MV-4-11 (cell line): ENCODE measurements at places on chromosomes 16 and 17.
A peak's percentile ranks its signal among the peaks of the same experiment; 100 is the strongest.

- DNase-seq = no peak
Observed at GRCh38 chr16:77324729-77325128, 110.1 kb downstream of the ADAMTS18 start.

DNA sequence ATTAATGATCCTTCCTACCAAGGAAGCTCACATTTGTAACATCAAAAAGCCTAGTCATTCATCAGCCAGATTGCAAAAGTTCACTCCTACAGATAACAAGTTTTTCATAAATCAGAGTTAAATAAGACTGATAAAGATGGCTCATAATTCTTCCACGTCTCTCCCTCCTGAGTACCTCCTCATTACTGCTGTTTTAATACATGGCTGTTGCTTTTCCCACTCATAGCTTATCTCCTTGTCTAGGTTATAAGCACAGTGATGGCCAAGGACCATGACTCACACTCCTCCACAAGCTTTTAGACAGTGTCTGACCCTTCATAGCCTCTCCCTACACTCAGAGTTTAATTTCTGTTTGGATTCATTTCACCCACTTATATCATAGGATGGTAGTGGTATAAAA, 100.9 kb upstream of the MON1B start:
- no peak for DNase-seq

DNA sequence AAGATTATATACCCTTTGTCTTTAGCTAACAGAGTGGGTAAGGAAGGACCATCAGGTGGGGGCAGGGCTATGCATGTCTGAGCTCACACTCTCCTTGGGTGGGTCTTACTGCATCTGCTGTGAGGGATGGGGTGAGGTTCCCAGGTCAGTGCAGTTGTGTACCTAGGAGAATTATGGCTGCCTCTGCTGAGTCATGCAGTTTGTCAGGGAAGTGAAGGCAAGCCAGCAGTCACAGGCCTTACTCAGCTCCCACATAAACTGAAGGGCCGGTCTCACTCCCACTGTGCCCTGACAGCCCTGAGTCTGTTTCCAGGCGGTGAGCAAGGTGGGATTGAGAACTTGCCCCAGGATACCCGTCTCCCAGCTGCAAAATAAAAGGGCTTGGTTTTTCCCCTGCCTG, 328.6 kb downstream of the MAP2K6 start:
- DNase-seq = no peak

DNA sequence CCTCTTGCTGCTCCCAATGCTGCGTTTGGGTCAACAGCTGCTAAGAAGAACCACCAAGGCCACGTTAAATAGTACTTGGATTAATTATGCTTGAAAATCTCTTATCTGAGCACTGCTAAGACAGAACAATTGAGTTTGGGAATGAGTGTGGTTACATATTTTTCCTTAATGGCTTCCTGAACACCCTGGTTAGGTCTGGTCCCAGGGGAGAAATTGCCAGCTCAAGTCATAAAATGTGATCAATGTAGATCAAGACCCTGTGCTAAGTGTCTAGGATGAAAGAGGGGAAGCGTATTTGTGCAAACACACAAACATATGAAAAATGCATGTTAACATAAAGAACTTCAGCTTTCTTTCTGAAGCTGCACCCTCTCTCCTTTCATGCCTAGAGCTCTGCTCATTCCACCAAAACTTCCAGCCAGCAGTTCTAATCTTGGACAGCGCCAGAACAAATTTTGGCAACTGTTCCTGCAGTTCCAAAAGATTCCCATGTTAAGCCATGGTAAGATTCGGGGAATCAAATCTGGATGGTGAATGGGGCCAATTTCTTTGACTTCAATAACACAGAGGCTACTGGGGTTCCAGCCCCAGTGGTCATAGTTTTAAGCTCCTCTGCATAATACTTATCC, 72.0 kb downstream of the ZFHX3 start:
- no peak for DNase-seq

- no peak for DNase-seq
Observed at GRCh38 chr16:75644240-75645012, 3.0 kb downstream of the KARS1 start.

DNA sequence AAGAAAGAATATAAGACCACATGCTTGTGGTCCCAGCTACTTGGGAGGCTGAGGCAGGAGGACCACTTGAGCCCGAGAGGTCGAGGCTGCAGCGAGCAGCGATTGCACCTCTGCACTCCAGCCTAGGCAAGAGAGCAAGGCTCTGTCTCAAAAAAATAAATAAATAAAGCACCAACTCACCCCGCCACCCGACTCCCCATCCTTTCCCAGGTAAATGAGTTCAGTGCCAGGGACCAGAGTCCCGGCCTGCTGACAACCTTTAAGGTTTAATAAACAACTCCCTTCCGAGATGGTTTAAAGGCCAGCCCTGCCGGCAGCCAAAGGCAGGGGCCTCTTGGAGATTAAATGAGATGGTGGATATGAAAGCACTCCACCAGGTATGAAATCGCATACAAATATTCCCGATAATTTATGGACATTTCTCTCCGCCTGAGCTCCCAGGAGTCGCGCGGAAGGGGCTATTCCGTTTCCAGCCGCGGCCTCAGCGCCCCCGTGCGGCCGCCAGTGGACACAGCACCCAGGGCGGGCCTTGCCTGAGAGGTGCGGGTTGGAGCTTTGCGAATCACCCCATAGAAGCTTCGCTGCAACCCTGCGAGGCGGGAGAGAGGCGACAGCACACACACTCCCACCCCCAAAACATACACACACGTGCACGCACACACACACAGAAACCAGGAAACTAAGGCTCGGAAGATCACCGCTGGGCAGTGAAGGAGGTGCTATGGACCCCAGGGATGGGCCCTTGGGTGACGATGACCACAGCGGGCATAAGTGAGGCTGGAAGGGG, 4.0 kb upstream of the RPL38 start:
- DNase-seq = peak; percentile 32

- DNase-seq = peak; percentile 71
Observed at GRCh38 chr16:12837291-12837690, 33.6 kb upstream of the CPPED1 start.

DNA sequence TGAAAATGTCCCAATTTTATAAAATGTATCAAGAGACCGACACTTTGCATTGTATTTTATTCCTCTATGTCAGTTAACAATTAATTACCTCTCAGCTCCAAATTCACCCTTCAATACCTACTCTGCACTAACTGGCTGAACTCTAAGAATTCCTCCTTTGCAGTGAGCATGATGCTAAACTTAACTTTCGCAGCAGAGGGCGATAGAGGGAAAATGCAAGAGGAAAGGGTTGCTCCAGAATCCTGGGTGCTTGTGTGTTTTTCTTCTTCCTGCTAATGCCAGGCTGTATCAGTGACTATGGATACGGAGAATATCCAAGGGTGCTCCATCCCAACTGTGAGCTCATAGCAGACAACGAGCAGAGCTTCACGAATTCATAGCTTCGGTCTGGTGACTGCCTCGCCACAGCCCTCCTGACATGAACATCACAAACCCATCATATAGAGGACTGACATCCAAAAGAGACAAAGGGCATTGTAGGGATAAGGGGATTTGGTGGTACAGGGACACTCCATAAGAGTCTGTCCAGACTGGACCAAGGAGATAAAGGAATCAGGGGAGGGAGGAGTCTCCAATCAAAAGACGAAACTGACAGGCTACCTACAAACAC, 172.9 kb downstream of the STX8 start:
- DNase-seq = peak; percentile 27

DNA sequence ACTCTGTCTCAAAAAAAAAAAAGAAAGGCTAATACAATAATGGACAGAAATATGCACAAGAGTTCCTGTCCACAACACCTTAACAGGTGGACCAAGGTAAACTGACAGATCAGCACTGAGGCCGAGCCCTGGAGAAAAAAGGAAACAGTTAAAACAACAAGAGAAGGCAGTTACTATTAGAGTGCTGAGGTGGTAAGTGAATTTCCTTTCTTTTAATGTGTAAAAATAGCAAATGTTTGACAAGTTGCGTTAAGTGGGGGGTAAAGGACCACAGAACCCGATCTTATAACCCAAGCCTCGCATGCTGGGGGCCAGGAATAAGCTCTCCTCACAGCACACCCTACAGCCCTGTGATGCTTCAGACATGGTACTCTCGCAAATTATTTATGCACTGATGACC, 24.8 kb downstream of the TXNDC11 start:
- DNase-seq = no peak

DNA sequence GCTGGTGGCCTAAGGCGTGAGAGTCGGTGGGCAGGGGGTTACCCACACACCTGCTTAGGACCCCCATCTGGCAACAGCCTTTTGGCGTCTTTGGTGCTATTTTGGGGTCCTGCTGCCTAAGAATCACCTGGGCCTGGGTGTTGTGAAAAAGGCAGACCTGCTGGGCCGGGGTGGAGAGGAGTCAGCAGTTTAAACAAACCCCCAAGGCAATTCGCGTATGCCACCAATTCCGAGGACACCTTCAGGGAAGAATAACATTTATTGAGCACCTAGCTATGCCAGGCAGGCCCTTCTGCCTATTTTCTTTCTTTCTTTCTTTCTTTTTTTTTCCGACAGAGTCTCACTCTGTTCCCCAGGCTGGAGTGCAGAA, 53.9 kb upstream of the TOB1 start:
- no peak for DNase-seq

DNA sequence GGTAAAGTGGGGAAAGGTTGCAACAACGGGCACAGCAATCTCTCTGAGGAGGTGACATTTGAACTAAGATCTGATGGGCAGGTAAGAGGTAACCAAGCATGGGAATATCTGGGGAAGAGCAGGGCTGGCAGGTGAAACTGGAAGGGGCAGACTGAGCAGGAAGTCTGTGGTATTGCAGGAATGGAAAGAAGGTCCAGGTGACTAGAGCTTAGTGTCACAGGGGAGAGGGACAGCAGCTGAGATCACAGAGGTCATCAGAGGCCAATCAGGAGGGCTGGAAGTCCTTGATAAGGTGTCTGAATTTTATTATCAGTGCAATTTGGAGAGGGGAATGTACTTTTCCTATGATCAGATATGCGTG, 73.3 kb upstream of the DHX40 start:
- DNase-seq = no peak

- peak; percentile 64 for DNase-seq
Observed at GRCh38 chr17:7856011-7856810, 1.1 kb downstream of the NAA38 start.

DNA sequence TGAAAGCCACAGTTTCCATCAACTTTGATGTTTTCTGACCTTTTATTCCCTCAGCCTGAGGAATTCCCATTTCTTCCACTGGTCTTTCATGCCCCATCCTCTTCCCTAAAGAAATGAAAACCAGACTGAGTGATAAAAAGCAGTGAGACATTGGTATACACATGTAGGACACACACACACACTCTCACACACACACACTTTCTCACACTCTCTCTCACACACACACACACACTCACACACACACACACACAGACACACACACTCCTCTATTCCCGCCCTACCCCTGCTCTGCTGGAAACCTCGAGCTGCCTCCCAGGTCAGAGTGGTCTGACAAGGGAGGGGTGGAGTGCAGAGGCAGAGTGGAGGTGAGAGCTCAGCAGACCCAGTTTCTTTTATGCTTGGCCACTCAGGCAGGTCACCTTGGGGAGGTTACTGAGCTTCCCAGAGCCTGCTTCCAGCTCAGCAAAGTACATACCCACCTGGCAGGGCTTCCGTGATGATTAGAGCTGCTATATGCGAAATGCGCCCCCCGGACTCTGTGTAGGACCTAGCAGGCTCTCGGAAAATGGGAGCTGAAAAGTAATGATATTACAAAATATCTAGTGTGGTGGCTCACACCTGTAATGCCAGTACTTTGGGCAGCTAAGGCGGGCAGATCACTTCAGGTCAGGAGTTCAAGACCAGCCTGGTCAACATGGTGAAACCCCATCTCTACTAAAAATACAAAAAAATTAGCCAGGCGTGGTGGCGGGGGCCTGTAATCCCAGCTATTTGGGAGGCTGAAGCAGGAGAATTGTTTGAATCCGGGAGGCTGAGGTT, 30.7 kb downstream of the CCR7 start:
- no peak for DNase-seq

DNA sequence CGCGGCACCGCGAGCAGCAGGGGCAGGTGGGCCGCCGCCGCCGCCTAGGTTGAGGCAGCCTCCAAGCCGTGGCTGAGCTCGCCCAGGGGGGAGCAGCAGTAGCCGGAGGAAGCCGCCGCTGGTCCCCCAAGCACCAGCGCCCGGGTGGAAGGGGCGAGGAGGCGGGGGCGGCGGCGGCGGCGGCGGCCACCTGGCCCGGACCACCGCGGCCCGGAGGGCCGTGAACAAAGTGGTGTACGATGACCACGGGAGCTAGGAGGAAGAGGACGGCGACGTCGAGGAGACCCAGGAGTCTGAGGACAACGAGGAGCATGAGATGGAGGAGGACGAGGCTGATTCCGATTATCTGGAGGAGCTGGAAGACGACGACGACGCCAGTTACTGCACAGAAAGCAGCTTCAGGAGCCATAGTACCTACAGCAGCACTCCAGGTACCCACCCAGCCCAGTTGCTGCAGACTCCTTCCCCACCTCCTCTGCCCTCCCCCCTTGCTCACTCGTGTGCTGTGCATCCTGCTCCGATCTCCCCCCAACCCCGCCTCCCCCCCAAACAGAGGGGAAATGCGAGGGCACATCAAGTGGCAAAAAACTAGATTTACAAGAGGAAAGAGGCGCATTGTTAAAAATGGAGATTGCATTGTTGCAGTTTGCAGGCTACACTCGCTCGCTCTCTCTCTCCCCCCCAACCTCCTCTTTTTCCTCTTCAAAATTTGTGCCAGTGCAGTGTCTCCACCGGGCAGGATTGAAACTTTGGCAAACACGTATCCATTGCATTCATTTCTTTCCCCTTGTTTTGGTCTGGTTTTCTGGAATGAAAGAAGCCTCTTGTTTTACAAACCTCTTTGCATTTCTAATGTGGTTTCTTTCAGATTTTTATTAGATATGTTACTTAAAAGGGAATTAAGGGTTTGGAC, 41.8 kb upstream of the AMZ2 start:
- DNase-seq = no peak

GRCh38 chr16:53666786-53667415, 36.8 kb downstream of the RPGRIP1L start:
- DNase-seq = no peak

- no peak for DNase-seq
Observed at GRCh38 chr17:7025245-7025644, 2.4 kb downstream of the BCL6B start.

GRCh38 chr17:52276381-52277008, 118.0 kb upstream of the CA10 start:
- no peak for DNase-seq

GRCh38 chr17:8421571-8421970, 14.1 kb upstream of the NDEL1 start:
- DNase-seq = no peak
